ENCODE measurements at places on chromosomes 3 and 15.

GRCh38 chr15:101433396-101433795 lies 56.1 kb downstream of the PCSK6 start:
- no peak for DNase-seq
- H3K27ac ChIP-seq, result no peak overlapping the region

DNA sequence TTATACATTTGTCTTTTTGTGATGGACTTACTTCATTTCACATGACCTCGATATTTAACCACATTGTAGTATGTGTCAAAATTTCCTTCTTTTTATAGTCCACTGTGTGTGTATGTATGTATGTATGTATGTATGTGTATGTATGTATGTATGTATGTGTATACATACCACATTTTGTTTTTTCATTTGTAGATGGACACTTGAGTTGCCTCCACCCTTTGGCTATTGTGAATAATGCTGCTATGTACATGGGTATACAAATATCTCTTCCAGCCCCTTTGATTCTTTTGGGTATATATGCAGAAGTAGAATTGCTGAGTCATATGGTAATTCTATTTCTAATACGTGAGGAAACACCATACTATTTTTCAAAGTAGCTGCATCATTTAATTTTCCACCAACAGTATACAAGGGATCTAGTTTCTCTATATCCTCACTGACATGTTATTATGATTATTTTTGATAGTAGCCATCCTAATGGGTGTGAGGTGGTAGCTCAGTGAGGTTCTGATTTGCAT lies 228.2 kb downstream of the OPA1 start:
- no peak for DNase-seq
- no peak overlapping the region for H3K27ac ChIP-seq
- H3K36me3 ChIP-seq, result no peaks in the 10 kb centered on the region
- H3K4me1 ChIP-seq, result no peaks in the 10 kb centered on the region
- H3K4me3 ChIP-seq, result no peak overlapping the region

DNA sequence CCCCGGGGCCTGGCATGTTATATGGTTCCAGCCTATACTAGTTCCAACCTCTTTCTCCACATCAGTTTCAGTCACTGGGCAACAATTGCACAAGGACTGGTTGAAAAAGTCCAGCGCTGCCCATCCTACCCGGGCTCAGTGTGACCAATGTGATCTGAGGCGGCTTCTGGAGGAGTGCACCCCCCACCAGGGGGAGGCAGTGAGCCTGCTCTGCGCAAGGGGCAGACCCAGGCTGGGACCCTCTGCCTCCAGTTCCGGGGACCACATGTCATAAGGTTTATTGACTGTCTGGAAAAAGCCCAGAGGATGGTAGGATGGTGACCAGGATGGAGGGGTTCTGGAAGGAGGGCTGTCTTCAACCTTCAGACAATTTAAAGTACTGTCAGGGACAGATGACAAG lies 25.6 kb upstream of the NR2E3 start:
- DNase-seq, result no peak
- no peaks in the 10 kb centered on the region for H3K4me1 ChIP-seq
- no peaks in the 10 kb centered on the region for H3K36me3 ChIP-seq

DNA sequence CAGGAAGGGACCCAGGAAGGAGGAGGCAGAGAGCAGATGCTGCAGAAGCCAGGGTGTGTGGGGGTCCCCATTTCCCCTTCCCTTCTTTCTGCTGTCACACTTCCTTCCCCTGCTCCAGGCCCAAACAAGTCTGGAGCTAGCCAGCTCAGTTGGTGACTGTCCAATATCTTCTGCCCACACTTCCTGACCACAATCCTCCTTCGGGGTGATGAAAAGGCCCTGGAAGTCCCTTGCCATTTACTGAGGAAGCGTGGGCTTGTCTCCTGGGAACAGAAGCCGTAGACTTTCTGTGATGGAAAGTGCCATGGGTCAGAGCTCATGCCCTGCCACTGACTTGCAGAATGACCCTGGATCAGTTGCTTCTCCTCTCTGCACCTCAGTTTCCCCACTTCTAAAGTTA lies 39.0 kb downstream of the ANAPC13 start:
- no peaks in the 10 kb centered on the region for H3K36me3 ChIP-seq
- no peaks in the 10 kb centered on the region for H3K4me1 ChIP-seq
- H3K27me3 ChIP-seq, result no peaks in the 10 kb centered on the region
- H3K27ac ChIP-seq, result no peak overlapping the region
- H3K4me3 ChIP-seq, result no peak overlapping the region

- no peak for DNase-seq
- H3K4me1 ChIP-seq, result no peaks in the 10 kb centered on the region
- H3K4me3 ChIP-seq, result no peak overlapping the region
Measured at GRCh38 chr3:145911016-145911415, 250.0 kb downstream of the PLOD2 start.

GRCh38 chr3:35946121-35946853 lies 307.0 kb downstream of the ARPP21 start:
- no peaks in the 10 kb centered on the region for H3K27me3 ChIP-seq
- H3K4me1 ChIP-seq, result no peaks in the 10 kb centered on the region
- H3K36me3 ChIP-seq, result no peaks in the 10 kb centered on the region
- no peak for DNase-seq

DNA sequence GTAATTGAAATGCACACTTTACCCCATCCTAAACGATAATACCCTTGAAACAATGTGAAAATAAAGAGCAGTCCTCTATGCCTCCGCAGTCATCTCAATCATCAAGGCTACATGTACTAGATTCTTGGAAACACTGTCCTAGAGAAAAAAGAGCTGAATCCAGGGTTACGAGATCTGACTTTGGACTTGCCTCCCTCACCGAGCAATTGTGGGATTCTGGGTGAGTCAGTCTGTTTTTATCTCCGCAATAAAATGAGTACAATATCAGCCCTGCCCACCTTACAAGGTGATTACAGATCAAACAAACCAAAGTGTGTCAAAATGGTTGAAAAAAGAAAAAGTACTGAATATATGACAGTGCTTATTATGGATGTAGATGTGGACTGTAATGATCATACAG lies 152.3 kb upstream of the SNTN start:
- DNase-seq, result no peak
- no peak overlapping the region for H3K27ac ChIP-seq
- H3K27me3 ChIP-seq, result no peaks in the 10 kb centered on the region
- H3K4me3 ChIP-seq, result no peak overlapping the region
- no peaks in the 10 kb centered on the region for H3K36me3 ChIP-seq

GRCh38 chr15:99371180-99372103 lies 120.2 kb downstream of the LRRC28 start:
- H3K27ac ChIP-seq, result no peak overlapping the region
- no peaks in the 10 kb centered on the region for H3K27me3 ChIP-seq
- H3K36me3 ChIP-seq, result peaks cover 4% of the 10 kb centered on the region
- DNase-seq, result no peak
- H3K4me1 ChIP-seq, result peaks cover 2% of the 10 kb centered on the region

DNA sequence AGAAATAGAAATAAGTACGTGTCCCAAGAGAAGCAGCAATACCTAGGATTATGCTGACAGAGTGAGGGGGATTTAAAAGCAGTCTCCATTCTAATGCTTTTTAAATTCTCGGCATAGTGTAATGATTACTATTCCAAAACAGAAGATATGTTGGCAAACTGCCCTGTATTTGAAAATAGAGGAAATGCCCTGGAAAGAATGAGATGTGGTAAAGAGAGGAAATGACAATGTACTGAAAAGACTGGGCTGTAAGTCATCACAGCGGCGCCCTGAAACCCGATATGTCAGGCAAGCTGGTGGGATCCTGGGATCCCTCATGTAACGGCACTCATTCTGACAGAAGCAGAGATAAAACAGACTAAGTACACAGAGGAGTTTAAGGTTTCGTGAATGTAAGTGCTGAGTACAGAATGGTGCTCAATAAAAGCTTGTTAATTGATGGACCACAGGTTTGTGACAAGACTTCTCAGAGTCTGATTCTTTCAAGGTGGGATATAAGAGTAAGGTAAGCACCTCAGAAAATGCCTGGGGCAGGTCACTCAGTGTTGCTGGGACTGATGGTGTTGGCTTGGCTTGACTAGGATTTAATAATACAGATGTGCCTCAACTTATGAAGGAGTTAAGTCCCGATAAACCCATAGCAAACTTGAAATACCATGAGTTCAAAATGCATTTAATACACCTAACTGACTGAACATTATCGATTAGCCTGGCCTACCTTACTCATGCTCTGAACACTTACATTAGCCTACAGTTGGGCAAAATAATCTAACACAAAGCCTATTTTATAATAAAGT lies 91.4 kb downstream of the NFKBIZ start:
- H3K4me1 ChIP-seq, result peaks cover 9% of the 10 kb centered on the region
- no peak overlapping the region for H3K27ac ChIP-seq
- no peak for DNase-seq
- H3K4me3 ChIP-seq, result no peak overlapping the region

GRCh38 chr3:40739971-40740370 lies 215.2 kb downstream of the ZNF621 start:
- DNase-seq, result no peak

- DNase-seq, result no peak
- H3K4me3 ChIP-seq, result no peak overlapping the region
- no peak overlapping the region for H3K27ac ChIP-seq
Measured at GRCh38 chr15:23690450-23690852, 3.3 kb upstream of the NDN start.

- H3K27me3 ChIP-seq, result no peaks in the 10 kb centered on the region
- H3K36me3 ChIP-seq, result no peaks in the 10 kb centered on the region
- no peak for DNase-seq
- H3K27ac ChIP-seq, result no peak overlapping the region
- no peak overlapping the region for H3K4me3 ChIP-seq
Measured at GRCh38 chr15:36598529-36599177, 19.2 kb downstream of the CDIN1 start.

DNA sequence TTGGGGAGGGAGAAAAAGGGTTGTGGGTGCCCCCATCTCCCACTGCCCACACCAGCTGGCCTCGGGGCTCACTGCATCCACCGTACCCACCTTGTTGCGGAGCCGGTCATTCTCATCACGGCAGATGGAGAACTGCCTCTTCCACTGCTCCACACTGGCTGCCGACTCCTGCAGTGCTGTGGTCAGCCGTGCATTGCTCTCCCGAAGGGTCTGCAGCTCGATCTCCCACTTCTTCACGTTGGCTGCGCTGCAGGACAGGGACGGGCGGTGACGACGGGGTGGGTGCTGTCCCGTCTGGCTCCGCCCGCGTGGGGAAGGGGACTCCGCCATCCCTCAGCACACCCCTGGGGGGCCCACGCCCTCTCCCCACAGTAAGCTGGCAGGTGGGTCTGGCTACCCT lies 45.1 kb downstream of the WHAMM start:
- no peak for DNase-seq
- H3K27ac ChIP-seq, result no peak overlapping the region
- no peaks in the 10 kb centered on the region for H3K27me3 ChIP-seq
- no peaks in the 10 kb centered on the region for H3K4me1 ChIP-seq
- no peaks in the 10 kb centered on the region for H3K36me3 ChIP-seq

DNA sequence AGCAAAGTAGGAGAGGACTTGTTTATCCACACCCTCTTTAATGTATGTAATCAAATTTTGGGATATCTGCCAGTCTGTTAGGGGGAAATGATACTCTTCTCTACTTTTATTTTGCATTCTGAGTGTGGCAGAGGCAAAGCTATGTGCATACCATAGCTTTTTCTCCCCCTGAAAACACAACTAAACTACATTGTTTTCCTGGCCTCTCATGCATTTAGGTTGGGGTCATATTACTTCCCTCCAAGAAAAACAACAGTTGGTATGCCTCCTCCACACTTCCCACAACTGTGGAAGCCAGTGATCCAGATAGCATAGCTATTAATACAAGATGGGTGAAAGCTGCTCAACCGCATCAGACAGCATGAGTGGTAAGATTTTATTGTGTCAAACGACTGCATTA lies 6.9 kb downstream of the RPL15 start:
- H3K27me3 ChIP-seq, result no peaks in the 10 kb centered on the region
- H3K27ac ChIP-seq, result no peak overlapping the region
- peaks cover 2% of the 10 kb centered on the region for H3K4me1 ChIP-seq

- H3K27me3 ChIP-seq, result no peaks in the 10 kb centered on the region
- H3K4me1 ChIP-seq, result no peaks in the 10 kb centered on the region
- no peak for DNase-seq
- H3K36me3 ChIP-seq, result no peaks in the 10 kb centered on the region
- no peak overlapping the region for H3K27ac ChIP-seq
Measured at GRCh38 chr3:13571831-13572750, 23.2 kb downstream of the FBLN2 start.

GRCh38 chr3:90018779-90019178 lies 911.4 kb downstream of the EPHA3 start:
- no peaks in the 10 kb centered on the region for H3K27me3 ChIP-seq
- no peak overlapping the region for H3K27ac ChIP-seq
- H3K4me1 ChIP-seq, result no peaks in the 10 kb centered on the region
- no peaks in the 10 kb centered on the region for H3K36me3 ChIP-seq
- no peak for DNase-seq

All from effector memory CD4-positive, alpha-beta T cell (primary cell).